NCI-H2029 treated with DMSO at 0.1 percent for 48 hours (cell line): ENCODE measurements at places on chromosomes 16 and 17.

DNA sequence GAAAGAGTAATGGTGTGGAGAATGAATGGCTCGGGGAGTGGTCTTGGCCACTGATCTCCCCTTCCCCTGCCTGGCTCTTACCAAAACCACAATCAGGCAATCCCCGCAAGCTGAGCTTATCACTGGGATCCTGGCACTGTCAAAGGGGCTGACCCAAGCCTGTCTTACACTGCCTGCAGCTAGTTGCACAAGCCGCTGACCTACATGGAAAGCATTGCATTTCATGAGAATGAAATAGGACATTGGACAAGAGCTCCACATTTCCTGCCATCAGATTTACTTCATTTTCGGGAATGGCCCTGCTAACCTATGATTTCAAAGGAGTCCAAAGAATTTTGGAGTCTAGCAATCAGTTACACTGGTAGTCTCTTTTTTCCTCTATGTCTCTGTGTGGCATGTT, 146.4 kb downstream of the PCTP start:
- no peak for DNase-seq

DNA sequence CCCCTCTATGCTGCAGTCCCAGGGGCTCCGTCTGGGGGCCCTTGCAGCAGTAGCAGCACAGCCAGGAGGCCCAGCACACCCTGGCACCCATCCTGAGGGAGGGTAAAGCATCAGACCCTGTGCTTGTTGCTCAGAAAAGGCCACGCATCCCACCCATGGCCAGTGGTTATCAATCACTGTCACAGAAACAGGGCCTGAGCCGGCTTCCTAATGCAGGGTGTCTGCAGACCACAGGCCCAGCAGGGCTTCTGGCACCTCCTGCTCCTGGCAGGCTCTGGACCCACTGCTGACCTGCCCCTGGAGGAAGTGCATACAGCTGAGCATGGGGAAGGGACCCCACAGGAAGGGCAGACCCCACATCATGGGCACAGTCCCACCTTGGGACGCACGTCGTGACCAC, 26.9 kb upstream of the CDH15 start:
- no peak for DNase-seq

- DNase-seq: no peak
Measured at GRCh38 chr17:79677646-79678045, 53.1 kb upstream of the ENPP7 start.

- DNase-seq: no peak
Measured at GRCh38 chr16:2755158-2755557, 2.7 kb downstream of the SRRM2 start.

- no peak for DNase-seq
Measured at GRCh38 chr16:77711775-77712174, 10.5 kb upstream of the NUDT7 start.

- DNase-seq: no peak
Measured at GRCh38 chr17:82734987-82735866, at the start of gene FN3K. Gene FN3K, plus strand, starts transcription at chr17:82735615. Its CDS starts 22 bp downstream, at chr17:82735637.

- no peak for DNase-seq
Measured at GRCh38 chr17:35529866-35530265, 7.6 kb downstream of the SLFN12L start.

GRCh38 chr17:76586741-76587487, 1.3 kb upstream of the ST6GALNAC2 start:
- DNase-seq: no peak
